ENCODE measurements at places on chromosomes 11 and 22.

DNA sequence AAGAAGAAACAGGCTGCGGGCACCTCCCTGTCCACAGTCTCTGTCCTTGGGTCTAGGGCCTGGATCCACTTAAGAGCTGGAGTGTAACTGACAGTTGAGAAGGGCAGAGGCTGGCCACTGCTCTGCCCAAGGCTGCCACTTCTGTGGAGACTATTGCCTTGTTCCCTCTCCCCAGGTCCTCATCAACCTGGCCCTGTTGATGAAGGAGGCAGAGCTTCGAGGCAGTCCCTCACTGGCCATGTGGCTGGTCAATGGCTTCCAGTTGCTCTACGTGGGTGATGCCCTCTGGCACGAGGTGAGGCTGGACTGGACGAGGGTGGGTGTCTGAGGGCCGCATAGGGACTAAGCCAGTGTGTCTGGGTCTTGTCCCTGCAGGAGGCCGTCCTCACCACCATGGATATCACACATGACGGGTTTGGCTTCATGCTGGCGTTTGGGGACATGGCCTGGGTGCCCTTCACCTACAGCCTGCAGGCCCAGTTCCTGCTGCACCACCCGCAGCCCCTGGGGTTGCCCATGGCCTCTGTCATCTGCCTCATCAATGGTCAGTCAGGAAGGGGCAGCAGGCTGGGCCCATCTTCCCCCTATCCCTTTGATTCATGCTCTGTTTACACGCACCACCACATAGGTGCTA is 2.8 kb downstream of the ZNHIT2 start:
- no peak for DNase-seq

DNA sequence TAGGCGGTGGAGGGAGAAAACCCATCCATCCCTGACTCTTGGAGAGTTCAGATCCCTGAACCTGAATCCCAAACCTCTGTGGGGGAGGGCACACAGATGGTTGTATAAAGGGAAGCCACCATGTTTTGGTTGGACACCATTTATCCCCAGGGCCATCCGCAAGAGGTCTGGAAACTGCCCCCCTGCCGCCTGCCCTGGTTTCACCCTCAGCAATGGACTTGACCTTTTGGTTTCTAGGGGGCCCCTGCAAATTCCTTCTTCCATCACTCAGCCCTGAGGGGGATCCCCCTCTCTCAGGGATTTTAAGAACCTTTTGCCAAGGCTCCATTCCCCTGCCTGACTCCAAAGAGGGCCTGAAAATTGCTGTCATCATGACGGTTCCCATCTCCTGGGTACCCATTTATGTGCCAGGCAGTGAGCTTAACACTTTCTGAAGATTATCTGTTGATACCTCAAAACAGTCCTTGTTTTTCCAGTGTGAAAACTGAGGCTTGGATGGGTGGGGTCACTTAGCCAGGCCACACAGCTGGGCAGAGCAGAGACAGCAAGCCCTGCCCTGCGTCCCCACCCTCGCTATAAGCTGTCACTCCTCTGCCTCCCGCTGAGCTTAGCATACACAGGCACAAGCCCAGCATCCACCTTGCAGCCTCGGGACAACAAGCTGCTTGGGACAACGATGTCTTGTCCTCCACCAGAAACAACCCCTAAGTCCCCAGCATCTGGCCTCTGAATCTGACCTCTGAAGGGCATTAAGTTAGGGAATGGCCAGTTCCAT is 33.2 kb upstream of the CRYBB3 start:
- no peak for DNase-seq

- DNase-seq: no peak
Measured at GRCh38 chr22:48837341-48837935, 990.2 kb downstream of the BRD1 start.

DNA sequence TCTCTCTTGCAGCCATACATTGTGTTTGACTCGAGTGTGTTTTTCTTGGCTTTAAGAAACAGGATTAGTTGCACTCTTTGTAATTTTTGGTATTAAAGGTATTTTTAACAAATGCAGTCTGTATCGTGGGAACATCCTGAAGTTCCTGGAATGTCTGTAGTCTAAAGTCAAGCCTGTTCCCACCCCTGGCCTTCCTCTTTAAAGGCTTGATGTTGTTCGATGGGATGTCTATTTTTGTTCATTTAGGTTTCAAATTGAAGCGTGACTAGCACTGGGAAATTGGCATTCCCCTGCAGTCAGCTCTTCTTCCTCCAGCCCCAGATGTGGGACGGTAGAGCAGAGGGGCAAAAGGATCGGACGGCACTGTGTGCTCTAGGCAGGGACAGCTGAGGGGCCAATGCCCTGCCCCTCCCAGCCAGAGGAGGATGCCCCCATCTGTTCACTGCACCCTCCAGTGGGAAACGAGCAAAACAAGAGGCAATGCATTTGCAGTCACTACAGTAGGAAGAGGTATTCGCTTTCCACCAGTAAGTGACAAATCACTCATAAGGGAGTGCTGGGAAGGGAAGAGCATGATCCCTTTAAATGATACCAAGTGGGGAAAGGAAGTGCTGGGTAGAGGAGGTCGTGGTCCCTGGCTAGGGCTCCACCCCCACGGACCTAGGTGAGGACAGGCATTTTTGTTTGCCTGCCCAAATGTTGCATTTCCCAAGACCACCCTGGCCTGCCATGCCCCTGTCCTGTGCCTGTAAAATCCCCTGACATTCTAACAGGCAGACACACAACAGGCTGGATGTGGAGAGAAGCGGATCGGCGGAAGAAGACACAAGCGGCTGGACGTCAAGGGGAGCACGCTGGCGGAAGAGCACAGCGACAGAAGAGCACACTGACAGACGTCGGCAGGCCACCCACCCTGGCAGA is 47.4 kb upstream of the SEPTIN5 start:
- DNase-seq: no peak

DNA sequence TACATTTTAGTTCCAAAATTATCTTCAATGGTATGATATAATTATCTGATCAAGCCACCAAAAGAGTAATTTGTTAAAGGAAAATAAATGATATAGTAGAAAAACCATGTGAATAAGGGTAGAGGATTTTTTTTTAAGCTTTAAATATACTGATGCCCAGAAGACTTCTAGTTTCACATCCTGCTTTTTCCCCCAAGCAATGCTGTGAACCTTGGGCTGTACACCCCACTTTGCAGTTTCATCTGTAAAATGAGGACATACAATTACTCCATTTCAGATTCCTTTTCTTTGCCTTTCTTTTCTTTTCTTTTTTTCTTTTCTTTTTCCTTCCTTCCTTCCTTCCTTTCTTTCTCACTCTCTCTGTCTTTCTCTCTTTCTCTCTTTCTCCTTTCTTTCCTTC is 1125.4 kb downstream of the DLG2 start:
- no peak for DNase-seq

DNA sequence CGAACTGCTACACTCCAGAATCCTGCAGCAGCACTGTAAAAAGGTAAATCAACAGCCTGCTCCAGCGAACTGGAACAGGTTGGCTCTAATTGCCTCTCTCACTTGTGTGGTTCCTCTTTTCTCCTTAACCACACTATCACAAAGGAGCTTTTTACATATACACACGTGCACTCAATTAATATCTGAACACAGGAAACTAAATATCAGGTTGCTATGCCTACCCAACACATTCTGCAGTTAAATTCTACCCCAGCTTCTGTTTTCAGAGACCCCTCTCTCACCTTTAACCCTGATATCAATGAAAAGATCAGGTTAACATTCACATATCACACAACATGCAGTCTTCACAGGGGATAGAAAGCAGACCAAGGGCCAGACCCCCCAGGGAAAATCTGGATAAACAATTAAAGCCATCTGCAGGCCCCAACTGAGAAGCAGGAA is 11.0 kb downstream of the RBFOX2 start:
- peak; percentile 24 for DNase-seq

- DNase-seq: no peak
Measured at GRCh38 chr11:126489836-126490660, 134.6 kb downstream of the ST3GAL4 start.

DNA sequence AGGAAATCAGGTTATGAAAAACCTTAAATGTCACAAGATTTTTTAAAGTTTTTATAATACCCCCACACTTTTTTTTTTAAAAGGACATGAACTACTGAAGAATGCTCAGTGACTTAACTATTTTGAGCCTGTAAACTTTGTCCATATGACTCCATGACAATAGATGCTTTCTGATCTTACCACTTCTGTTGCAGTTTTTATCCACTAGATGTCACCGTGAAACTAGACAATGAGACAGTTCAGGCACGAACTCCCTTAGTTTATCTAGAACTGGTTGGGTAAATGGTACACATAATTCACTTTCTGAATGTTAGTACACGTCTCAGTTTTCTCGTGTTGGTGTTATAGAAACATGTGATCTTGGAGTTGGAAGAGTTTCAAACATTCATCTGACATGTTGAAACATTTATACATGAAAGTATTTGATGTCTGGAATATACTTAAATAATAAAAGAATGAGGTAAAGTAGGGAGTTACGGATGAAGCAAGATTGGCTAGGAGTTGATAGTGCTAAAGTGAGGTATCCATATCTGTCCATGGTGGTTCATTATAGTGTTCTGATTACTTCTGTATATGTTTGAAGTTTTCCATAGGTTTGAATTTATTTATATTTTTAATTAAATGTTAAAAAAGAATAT is 8.1 kb downstream of the CCDC15 start:
- DNase-seq: peak; percentile 1

GRCh38 chr11:67321313-67321871 is 18.1 kb downstream of the SSH3 start:
- DNase-seq: no peak

- DNase-seq: no peak
Measured at GRCh38 chr22:30190574-30190973, 56.0 kb downstream of the LIF start.

GRCh38 chr22:46450931-46451561 is 86.4 kb downstream of the CELSR1 start:
- no peak for DNase-seq

DNA sequence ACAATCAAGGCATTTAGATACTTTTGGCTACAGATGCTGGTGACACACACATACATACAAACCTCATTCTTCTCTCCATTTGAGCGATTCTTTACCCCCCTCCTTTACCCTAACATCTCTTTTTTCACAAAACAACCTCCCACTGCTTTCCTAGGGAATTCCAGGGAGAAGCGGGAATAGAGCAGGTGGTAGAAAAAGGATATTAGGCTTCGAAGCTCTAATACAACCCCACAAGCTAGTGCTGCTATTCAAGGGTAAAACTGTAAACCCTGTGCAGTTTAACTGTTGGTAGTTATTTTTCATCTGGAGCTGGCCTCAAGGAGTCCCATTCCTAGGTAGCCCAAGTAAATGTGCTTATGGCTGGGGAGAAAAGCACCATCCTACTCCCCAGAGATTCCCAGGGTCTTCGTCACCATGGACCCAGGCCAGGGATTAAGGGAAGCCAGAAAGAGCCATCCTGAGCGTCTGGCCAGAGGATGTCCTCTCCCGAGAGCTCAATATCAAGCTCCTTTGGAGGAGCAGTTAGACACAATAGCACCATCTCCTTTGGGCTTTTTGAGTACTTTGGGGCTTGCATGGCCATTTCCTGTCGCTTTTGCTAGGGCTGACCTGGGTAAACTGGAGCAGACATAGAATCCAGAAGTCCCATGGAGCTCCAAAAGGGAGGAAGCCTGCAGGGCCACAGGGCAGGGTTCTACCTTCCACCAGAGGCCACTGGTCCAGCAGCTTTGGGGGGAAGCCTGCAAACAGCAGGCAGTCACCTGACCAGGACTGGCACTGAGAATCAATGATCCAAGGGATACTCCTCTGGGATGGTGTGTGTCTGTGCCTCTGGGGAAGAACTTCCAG is 3.1 kb downstream of the MAML2 start:
- DNase-seq: no peak

GRCh38 chr11:124583781-124584180 is 14.0 kb downstream of the OR8A1 start:
- peak; percentile 75 for DNase-seq

- DNase-seq: no peak
Measured at GRCh38 chr11:9250139-9250582, 15.0 kb downstream of the DENND5A start.

DNA sequence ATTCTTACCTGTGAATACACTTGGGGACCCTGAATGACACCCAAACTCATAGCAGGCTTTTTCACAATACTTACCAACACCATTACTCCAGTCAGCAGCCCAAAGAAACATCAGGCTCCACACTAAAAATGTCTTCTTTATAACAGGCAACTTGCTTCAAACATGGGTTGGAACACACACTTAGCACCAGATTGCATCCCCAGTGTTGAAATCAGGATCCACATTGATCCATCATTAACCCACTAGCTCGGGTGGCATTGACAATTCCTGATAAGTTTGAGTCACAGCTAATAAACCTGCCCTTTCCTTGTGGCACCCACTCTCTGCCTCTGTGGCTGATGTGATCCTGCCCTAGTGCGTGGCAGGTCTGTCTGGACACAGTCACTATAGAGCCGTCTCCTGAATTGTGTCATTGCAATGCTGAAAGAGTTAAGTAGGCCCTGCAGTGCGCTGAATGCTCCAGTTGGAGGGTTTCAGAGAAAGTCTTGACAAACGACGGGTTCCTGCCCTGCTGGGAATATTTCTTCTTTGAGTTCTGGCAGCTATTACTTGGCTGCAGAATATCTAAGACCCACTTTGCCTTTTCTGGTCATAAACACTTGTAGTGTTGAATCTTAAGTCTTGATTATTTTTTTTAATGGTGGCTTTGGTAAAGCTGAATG is 19.6 kb upstream of the C11orf96 start:
- DNase-seq: no peak

DNA sequence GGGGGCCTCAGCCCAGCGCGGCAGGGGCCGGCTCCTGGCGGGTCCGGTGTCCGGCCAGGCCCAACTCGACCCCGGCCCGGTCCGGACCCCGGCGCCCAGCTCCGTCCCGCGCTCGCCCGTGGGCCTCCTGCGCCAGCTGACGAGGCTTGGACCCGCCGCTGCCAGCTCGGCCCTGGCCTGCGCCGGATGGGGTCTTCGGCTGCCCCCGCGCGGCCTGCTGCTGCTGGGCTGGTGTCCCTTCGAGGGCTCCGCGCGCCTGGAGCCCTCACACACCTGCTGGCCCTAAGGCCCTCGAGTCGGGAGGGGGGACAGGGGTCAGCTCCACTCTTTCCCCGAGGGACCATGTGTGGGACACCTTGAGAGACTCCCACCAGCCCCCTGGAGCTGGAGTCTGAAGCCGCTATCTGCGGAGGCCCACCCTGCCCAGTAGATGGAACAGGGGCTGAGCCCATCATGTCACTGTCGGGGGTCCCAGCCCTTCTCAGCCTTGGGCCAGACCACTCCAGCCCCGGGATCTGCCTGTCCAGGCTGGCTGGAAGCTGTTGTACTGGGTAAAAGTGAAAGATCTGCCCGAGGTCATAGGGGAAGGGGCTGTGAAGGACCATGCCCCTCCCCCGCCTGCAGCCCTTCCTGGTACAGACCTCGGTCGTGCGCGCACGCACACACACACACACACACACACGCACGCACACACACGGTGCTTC is 768 bp upstream of the CDKN1C start:
- DNase-seq: no peak

DNA sequence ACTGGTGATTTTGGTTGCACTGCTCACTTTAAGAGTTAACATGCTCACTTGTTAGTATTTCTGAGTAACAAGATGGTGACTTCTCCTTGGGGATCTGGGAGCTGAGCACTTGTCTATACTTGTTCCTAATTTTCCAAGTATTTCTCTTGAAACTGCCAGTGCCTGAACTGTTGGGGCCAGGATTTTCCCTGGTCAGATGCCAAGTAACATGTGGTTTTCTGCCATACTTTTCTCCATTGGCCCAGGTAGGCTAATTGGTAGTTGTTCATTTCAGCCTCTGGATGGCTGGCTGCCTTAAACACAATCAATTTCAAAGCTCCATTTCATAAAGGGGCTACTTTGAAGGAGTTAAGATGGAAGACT is 35.0 kb downstream of the RNF141 start:
- DNase-seq: no peak

- DNase-seq: no peak
Measured at GRCh38 chr22:22600531-22601261, 41.6 kb upstream of the PRAME start.

GRCh38 chr11:33867996-33868646 is 23.8 kb downstream of the LMO2 start:
- no peak for DNase-seq
